ENCODE measurements at places on chromosomes 11 and 22.

- H3K27me3 ChIP-seq = no peaks in the 10 kb centered on the region
- peaks cover 13% of the 10 kb centered on the region for H3K4me1 ChIP-seq
- no peaks in the 10 kb centered on the region for H3K36me3 ChIP-seq
- no peak for DNase-seq
Measured at GRCh38 chr11:74809801-74810200, 61.2 kb downstream of the RNF169 start.

DNA sequence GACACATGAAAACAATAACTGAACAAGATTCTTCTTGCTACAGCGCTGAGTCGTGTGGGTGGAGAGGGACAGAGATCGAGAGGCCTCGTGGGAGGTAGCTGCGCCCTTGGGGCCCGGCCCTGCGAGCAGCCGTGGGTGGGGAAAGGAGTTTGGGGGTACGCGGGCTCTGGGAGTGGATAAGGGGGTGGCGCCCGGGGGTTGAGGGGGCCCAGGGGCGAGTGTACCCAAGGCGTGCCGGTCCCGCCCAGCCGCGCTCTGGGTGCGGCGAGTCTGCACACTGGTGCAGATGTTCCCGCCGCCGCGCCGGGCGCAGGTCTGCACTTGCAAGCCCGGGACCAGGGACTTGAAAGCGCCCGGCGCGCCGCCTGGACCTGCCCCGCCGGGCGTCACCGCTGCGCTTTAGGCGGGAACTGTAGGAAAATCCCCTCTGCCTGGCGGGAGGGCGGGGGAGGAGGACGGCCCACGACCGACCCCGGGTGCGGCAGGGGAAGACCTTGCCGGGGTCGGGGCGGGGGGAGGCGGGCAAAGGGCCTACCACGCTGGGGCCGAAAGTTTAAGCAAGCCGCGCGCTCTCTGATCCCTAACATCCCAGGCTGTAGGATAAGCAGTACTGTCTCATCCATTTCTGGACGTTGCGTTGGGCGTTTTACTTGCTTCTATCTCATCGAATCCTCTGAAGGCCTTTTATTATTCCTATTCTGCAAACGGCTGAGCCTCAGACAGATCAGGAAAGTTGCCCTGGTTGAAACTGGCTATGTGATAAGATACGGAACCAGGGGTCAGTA lies 1.4 kb upstream of the KREMEN1 start:
- H3K4me3 ChIP-seq = no peak overlapping the region
- DNase-seq = peak; percentile 51
- no peaks in the 10 kb centered on the region for H3K36me3 ChIP-seq
- H3K4me1 ChIP-seq = peaks cover 45% of the 10 kb centered on the region

DNA sequence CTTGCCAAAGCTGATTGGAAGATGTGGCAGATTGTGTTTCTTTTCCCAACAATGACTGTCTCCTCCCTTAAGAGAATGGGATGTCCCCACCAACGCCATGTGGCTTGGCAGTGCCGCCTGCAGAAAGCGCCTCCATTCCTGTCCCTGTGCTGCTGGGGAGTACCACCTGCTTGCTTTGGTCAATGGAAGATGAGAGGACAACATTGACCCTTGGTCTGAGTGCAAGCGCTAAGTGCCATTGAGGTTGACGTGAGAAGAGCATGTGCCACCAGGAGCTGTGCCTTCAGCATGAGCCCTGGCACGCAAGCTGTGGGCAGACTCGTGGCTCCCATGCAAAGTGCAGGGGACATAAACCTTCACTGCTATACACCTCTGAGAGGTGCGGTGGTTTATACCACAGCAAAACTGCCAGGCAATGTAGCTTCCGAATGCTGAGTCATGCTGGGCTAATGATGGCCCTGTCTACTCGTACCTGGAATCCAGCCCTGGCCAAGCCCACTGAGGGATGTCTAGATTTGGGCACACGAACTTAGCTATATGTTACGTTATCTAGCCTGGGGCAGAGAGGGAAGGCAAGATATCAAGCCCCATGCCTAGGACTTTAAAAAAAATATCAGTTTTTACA lies 41.9 kb downstream of the MYEOV start:
- no peaks in the 10 kb centered on the region for H3K4me1 ChIP-seq
- DNase-seq = no peak
- H3K27me3 ChIP-seq = no peaks in the 10 kb centered on the region
- H3K4me3 ChIP-seq = no peak overlapping the region

DNA sequence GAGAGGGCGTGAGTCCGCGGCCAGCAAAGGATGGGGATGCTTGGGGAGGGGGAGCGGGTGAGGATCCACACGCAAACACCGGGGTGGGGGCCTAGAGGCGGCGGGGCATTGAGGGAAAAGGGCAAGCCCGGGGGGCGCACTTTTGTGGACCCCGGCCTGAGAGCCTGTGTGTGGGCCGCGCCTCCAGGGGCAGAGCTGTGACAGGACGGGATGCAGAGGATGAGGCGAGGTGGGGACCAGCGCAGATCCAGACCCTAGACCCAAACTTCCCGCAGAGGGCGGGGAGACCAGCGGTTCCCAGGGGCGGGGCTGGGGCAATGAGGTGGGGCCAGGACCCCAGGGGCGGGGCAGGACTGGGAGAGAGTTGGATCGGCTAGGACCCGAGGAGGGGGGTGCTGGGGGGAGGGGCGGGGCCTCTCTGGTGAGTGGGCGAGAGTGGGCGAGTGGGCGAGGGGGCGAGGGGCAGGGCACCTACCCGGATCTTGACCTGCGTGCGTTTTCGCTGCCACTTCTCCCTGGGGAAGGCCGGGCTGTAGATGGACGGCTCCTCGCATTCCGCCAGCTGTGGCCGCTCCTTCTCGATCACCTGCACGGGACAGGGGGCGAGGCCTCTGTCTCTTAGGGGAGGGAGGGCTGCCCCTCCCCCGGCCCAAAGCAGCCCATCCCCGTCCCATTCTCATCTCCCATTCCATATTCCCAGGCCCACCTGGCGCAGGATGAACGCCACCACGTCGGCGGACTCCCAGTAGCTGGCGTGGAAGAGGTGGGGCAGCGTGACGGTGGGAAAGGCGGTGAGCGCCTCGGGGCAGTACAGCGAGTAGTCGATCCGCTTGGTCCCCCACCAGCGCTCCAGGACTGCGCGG lies 10.6 kb downstream of the PITPNM1 start:
- H3K4me1 ChIP-seq = peaks cover 11% of the 10 kb centered on the region
- H3K4me3 ChIP-seq = no peak overlapping the region
- H3K36me3 ChIP-seq = no peaks in the 10 kb centered on the region
- no peak overlapping the region for H3K27ac ChIP-seq

DNA sequence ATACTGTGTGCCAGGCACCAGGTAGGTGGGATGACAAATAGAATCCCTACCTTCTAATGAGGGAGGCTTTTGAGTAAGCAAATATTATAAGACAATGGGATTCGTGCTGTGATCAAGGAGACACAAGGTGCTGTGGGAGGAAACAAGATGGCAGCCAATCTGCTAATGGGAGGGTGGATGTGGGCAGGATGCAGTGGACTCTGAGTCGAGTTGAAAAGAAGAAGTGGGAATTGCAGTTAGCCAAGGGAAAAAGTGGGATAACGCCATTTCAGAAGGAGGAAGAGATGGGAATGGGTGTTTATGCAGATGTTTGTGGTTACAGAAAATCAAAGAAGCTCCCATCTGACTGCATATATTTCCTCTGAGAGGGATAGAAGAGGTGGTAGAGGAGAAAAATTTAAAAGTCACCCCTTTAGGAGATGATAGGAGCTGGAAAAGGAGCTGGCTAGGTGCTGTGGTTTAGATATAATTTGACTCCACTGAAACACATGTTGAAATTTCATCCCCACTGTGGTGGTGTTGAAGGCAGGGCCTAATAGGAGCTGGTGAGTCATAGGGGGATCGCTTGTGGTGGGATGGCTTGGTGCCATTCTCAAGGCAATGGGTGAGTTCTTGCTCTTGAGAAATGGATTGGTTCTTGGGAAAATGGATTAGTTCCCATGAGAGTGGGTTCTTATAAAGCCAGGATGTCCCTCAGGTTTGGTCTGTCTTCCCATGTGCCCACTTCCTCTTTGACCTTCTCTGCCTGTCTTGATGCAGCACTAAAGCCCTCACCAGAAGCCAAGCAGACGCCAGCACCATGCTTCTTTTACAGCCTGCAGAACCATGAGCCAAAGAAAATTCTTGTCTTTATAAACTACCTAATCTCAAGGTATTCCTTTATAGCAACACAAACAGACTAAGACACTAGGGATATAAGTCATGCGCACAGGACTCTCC lies 30.0 kb upstream of the POU2AF1 start:
- H3K4me1 ChIP-seq = no peaks in the 10 kb centered on the region
- no peak for DNase-seq

- DNase-seq = no peak
- H3K27ac ChIP-seq = peak overlapping the region; percentile 51
- H3K36me3 ChIP-seq = no peaks in the 10 kb centered on the region
- H3K4me1 ChIP-seq = peaks cover 62% of the 10 kb centered on the region
- H3K27me3 ChIP-seq = no peaks in the 10 kb centered on the region
Measured at GRCh38 chr22:35959121-35959800, 69.4 kb downstream of the RBFOX2 start.

GRCh38 chr22:49726022-49726681 lies 101.5 kb downstream of the BRD1 start:
- H3K27me3 ChIP-seq = peaks cover 7% of the 10 kb centered on the region
- H3K36me3 ChIP-seq = no peaks in the 10 kb centered on the region
- no peak overlapping the region for H3K4me3 ChIP-seq
- H3K4me1 ChIP-seq = peaks cover 14% of the 10 kb centered on the region
- no peak overlapping the region for H3K27ac ChIP-seq

GRCh38 chr11:105024394-105024793 lies 1.4 kb upstream of the CASP5 start:
- DNase-seq = no peak
- H3K4me1 ChIP-seq = no peaks in the 10 kb centered on the region
- no peak overlapping the region for H3K27ac ChIP-seq
- no peaks in the 10 kb centered on the region for H3K27me3 ChIP-seq

DNA sequence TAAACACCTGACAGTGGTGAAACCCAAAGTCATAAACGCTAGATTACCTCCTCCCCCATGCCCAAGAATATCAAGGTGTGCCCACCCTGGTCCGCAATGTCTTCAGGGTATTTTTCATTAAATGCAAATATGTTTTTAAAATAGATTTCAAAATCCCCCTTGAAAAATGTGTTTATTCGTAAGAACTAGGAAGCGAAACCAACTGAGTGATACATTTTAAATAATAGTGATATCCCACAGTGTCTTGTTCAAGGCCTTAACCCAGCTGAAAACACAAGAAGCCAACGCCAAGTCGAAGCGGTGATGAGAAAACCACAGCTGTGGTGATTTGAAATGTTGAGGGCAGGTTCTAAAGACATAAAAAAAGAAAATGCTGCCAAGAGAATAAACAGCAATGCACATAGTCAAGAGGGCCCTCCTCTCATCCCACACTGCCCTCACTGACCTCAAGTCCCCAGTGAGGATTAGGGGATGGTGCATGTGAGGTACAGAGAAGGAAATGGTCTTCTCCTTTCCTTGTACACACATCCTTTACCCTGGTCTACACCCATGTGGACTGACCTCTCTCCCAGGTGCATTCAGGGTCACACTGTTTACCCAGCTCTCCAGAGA lies 25.5 kb downstream of the KCNJ1 start:
- no peak overlapping the region for H3K4me3 ChIP-seq
- H3K27me3 ChIP-seq = no peaks in the 10 kb centered on the region
- H3K27ac ChIP-seq = no peak overlapping the region

DNA sequence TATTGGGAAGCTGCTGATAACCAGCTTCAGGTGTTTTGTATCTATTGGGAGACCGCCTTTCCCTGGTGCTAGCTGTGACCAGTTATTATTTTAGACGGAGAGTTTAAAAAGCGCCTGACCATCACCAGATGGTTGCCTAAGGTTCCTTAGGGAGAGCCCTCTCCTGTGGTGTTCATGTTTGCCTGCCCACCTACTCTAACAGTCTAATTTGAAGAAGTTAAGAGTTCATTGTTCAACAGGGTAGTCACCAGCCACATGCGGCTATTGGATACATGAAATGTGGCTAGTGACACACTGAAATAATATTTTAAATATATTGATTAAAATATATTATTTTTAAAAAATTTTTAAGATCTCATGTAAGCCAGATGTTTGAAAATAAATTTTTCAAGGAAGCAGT lies 71.3 kb upstream of the SLN start:
- no peaks in the 10 kb centered on the region for H3K36me3 ChIP-seq
- H3K4me3 ChIP-seq = no peak overlapping the region
- DNase-seq = no peak
- H3K27ac ChIP-seq = no peak overlapping the region

DNA sequence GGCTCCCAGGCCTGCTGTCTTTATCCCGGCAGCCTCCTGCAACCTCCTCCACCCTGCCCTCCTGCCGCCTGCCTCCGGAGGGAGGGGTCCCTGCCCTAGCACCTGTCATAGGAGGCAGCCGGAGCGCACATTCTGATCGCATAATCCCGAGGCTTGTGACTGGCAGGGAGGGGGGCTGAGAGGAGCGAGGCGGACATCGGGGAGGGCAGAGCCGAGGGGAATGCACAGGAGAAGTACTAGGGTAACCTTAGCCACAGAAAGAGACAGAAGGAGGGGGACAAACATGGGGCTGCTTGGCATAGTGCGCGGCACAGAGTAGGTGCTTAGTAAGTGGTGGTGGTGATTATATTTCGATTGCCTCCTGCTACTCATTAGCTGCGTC lies 9.2 kb upstream of the ALX4 start:
- peaks cover 95% of the 10 kb centered on the region for H3K27me3 ChIP-seq
- H3K4me1 ChIP-seq = peaks cover 8% of the 10 kb centered on the region
- no peak overlapping the region for H3K27ac ChIP-seq

DNA sequence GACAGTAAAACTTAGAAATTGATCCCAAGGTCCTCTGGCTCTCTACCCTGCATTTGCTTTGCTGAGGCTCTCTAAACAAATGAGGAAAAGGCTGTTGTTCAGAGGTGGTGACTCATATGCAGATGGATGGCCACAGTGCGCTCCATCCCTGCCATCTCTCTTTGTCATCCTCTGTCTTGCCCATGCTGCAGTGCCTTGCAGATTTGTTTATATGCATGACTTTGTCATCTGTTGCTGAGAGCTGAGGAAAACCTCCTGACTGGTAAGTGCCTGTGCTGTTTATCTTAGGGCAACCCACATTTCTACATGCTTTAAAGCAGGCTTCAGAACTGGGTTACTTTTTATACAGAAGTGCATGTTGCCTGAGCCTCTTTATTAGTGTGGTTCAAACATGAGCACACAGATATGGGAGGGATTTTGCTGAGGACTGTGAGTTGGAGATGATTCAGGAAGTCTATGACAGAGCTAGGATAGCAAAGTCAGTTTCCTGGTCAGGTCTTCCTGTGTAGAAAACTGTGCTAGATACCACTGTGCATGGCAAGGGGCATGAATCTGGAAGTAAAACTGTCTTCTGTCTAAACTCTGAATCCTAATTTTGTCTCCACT lies 57.4 kb downstream of the JAM3 start:
- peak overlapping the region; percentile 95 for H3K27ac ChIP-seq
- no peaks in the 10 kb centered on the region for H3K36me3 ChIP-seq
- H3K4me3 ChIP-seq = no peak overlapping the region
- H3K27me3 ChIP-seq = no peaks in the 10 kb centered on the region
- no peak for DNase-seq
- peaks cover 38% of the 10 kb centered on the region for H3K4me1 ChIP-seq

All from heart right ventricle (tissue), 16 donors.